Kidney epithelial cell (primary cell): ENCODE measurements at places on chromosomes 2 and 18. TPM values are rescaled to one million over a fixed set of nuclear protein-coding genes. Genes with fewer than 3 reads are reported as not detected.

DNA sequence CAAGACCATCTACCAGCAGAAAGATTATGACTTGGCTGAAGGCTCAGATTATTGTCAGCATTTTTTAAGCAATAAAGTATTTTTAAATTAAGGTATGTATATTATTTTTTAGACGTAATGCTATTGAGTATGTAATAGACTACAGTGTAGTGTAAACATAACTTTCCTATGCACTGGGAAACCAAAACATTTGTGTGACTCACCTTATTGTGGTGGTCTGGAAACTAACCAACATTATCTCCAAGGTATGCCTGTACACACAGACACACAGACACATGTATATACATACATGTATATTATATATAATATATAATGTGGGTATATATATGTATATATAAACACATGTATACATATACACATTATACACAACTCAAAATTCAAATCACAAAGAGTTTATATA is 9.1 kb upstream of the TMEFF2 start:
- no peak for DNase-seq

VIT gene
- not detected in 2 replicates for total RNA-seq

MPPE1 gene
- 23.5 and 26.6 TPM in 2 replicates for total RNA-seq

DNA sequence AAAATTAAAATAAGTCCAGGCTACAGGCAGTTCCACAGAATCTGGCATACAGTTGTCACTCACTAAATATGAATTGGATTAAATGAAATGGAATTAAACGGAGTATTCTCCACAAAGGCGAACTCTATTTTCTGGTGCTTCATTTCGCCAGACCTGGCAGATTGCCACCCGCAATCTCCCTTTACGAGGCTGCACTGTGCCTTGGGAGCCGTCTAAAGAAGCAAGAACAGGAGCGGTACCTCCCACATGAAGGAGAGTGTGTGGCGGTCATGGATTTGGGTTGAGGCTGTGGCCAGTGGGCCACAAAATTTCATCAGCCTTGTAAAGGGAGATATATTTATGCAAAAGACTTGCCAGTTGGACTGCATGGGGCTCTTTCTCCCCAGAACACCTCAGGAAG is 151.0 kb downstream of the OSR1 start:
- no peak for DNase-seq

CENPO gene
- 8.5 and 10.9 TPM in 2 replicates for total RNA-seq
